ENCODE measurements at places on chromosomes 7 and 10. TPM values are rescaled to one million over a fixed set of nuclear protein-coding genes. Genes with fewer than 3 reads are reported as not detected.

DNA sequence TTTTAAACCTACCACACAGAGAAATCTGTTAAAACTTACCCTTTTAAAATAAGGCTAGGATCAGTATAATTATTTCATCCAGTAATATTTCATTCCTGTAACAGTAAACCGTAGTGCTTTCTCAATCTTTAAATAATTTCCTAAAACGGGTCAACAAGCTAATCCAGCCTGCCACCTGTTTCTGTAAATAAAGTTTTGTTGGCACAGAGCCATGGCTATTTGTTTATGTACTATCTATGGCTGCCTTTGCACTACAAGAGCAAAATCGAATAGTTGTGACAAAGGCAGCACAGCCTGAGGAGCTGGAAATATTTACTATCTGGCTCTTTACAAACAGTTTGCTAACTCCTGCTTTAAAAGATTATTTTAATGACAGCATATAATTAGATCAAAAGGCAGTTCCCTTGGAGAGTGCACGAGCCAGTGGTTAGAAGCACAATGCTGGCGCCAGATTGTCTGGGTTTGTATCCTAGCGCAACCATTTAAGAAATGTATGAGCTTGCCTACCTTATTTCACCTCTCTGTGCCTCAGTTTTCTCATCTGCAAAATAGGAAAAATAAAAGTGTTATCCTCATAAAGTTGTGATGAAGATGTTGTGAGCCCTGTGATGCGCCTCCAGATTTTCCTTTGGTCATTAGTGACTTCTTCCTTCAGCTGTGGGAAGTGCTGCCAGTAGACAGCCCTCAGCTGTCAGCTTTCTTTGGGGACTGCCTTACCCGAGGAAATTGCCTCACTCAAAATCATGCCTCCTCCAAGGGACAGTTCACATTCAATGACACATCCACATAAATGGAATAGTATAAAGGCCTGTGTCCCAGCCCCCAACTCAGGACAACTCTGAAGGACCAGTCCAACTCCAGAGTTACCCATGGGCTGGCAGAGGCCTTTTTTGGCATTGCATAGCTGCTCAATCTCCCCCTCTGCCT lies 11.8 kb upstream of the MIOS start:
- H3K27ac ChIP-seq: no peak overlapping the region
- DNase-seq: no peak
- H3K27me3 ChIP-seq: no peaks in the 10 kb centered on the region
- no peaks in the 10 kb centered on the region for H3K4me1 ChIP-seq
- no peak overlapping the region for H3K4me3 ChIP-seq

DNA sequence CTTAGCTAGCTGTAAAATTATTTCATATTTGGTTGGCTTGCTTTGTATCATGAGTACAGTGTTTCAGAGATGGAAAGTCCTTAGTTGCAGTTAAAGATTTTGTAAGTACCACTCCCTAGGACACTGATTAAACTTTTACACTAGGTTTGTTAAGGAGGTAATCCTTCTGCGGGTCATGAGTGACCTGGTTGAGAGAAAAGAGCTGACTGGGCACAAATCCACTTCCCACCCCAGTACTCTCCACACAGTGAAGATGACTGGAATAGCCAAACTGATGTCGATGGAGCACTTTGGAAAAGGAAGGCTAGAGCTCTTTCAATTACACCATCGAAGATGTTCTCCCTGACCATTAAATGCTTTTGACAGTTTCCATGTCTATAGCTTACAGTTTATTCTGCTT lies 191.9 kb downstream of the CSTF2T start:
- no peaks in the 10 kb centered on the region for H3K36me3 ChIP-seq

DNA sequence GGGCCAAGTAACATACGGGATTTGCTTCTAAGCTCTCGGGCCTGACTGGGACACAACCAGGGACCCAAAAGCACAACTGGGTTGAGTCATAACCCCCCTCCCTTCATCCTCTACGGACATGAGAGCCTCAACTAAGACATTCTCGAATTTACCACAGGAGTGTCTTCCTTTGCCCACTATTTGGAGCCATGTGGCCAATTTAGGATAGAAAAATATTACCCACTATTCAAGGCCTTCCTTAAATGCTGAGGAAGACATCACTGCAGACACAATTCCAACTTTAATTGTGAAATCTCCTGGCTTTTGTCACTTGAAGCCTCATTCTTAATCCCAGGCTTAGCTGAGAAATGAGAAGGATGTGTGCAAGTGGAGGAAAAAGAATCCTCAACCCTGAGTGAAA lies 11.8 kb downstream of the CTBP2 start:
- no peak overlapping the region for H3K4me3 ChIP-seq
- H3K36me3 ChIP-seq: peaks cover 13% of the 10 kb centered on the region
- H3K4me1 ChIP-seq: peaks cover 63% of the 10 kb centered on the region

GOLGA7B gene
- polyA plus RNA-seq: 0.47 TPM

- no peaks in the 10 kb centered on the region for H3K36me3 ChIP-seq
- no peak overlapping the region for H3K27ac ChIP-seq
- H3K27me3 ChIP-seq: no peaks in the 10 kb centered on the region
Observed at GRCh38 chr7:81331061-81332018, 412.5 kb upstream of the SEMA3C start.

GRCh38 chr10:99850021-99850766 lies 67.8 kb downstream of the ABCC2 start:
- no peak overlapping the region for H3K4me3 ChIP-seq
- H3K27me3 ChIP-seq: no peaks in the 10 kb centered on the region
- H3K4me1 ChIP-seq: peaks cover 20% of the 10 kb centered on the region
- peak; percentile 74 for DNase-seq
